ENCODE measurements at places on chromosomes 16 and 17.
A peak's percentile ranks its signal among the peaks of the same experiment; 100 is the strongest.

DNA sequence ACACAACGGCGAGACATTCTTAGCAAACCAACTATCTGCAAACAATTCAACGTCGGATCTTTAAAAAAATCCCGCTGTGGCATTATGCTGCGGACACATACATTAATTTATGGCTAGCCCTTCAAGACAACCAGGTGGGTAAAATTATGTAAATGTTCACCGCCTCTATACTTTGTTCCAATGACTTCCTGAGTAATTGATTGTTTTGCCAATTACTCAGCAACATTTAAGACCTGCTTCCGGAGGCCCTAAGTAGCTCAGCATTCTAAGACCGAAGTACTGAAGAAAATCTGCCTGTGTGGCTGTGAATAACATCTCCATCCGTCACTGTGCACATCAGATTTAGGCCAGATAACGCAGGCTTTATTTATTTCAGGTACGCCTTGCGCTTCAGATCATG, 23.3 kb downstream of the QPRT start:
- peak; percentile 23 for DNase-seq
- H3K36me3 ChIP-seq = no peaks in the 10 kb centered on the region
- H3K27ac ChIP-seq = peak overlapping the region; percentile 92

GRCh38 chr17:7355053-7355452, at the start of gene TMEM95:
Gene TMEM95 (plus strand): TSS chr17:7355156. CDS start chr17:7355205, 49 bp downstream.
- no peak for DNase-seq
- H3K4me3 ChIP-seq = no peak within 1 kb of the TSS
- H3K36me3 ChIP-seq = no peaks in the 10 kb centered on the region
- H3K27me3 ChIP-seq = peaks cover 4% of the 10 kb centered on the region
- H3K27ac ChIP-seq = no peak within 1 kb of the TSS

- no peak overlapping the region for H3K4me3 ChIP-seq
- no peak overlapping the region for H3K27ac ChIP-seq
- peaks cover under 1% of the 10 kb centered on the region for H3K27me3 ChIP-seq
Measured at GRCh38 chr17:55334285-55334684, 69.5 kb downstream of the HLF start.

DNA sequence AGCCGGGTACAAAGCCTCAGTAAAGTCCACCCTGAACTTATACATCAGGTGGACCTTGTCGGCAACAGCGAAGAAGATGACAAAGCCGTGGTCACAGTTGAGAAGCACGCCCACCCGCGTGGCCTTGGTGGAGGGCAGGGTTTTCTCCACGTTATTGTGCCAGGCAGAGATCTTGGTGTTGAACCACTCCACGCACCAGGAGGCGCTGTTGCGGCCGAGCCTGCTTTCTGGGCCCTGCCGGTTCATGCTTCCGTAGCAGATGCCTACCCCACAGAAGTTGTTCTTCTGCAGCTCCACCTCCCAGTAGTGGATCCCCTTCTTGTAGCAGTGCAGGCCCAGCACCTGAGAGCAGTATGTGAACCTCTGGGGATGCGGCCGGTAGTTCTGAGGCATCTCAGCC, 22.1 kb downstream of the TRIM25 start:
- H3K27ac ChIP-seq = no peak overlapping the region
- no peaks in the 10 kb centered on the region for H3K4me1 ChIP-seq
- no peak overlapping the region for H3K4me3 ChIP-seq
- peak; percentile 35 for DNase-seq

GRCh38 chr17:57968456-57968855, 13.2 kb upstream of the CUEDC1 start:
- no peak overlapping the region for H3K27ac ChIP-seq
- H3K27me3 ChIP-seq = peaks cover 7% of the 10 kb centered on the region
- no peaks in the 10 kb centered on the region for H3K36me3 ChIP-seq
- DNase-seq = no peak
- no peak overlapping the region for H3K4me3 ChIP-seq
- no peaks in the 10 kb centered on the region for H3K4me1 ChIP-seq

GRCh38 chr17:17237026-17237799, at the start of gene FLCN:
Gene FLCN (minus strand): TSS chr17:17237168. CDS start chr17:17228137, 9,031 bp downstream.
- DNase-seq = peak; percentile 93
- H3K36me3 ChIP-seq = peaks cover 7% of the 10 kb centered on the region
- H3K27ac ChIP-seq = peak within 1 kb of the TSS; percentile 94
- peaks cover 29% of the 10 kb centered on the region for H3K4me1 ChIP-seq
- peak within 1 kb of the TSS; percentile 86 for H3K4me3 ChIP-seq

- H3K27ac ChIP-seq = peak overlapping the region; percentile 93
- peaks cover 11% of the 10 kb centered on the region for H3K4me1 ChIP-seq
- no peak for DNase-seq
- peak overlapping the region; percentile 95 for H3K4me3 ChIP-seq
Measured at GRCh38 chr17:42833767-42834422, 698 bp downstream of the PSME3 start.

DNA sequence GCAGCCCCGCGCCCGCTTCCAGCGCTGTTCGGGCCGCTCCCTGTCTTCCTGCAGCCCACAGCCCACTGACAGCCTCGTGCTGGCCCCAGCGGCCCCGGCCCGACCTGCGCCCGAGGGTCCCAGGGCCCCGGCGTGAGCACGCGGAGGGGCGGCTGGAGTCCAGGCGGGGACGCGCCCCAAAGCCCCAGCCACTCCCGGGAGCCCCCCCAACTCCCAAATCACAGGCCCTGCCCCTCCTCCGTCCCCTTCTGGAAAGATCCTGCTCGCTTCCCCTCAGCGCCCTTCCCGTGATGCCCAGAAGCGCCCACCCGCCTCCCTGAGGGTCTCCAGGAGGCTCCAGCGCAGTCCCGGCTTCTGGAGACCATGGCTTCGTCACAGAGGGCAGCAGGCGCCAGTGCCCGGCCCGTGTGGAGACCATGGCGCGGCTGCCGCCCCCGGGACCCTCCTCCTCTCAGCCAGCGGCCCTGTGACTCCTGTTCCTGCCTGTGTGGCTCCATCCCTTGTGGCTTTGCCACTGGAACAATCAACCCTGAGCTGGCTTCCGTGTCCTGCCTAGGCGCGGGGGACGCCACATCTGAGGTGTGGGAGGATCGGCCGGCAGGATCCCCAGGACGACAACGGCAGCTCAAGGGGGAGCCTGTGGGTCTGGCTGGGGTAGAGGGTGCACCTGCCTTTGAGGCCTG, 3.9 kb downstream of the UTS2R start:
- no peak overlapping the region for H3K27ac ChIP-seq
- peaks cover 9% of the 10 kb centered on the region for H3K4me1 ChIP-seq
- H3K4me3 ChIP-seq = no peak overlapping the region
- no peaks in the 10 kb centered on the region for H3K36me3 ChIP-seq
- no peak for DNase-seq
- peaks cover 75% of the 10 kb centered on the region for H3K27me3 ChIP-seq

- H3K4me1 ChIP-seq = peaks cover 48% of the 10 kb centered on the region
- peak overlapping the region; percentile 99 for H3K27ac ChIP-seq
- no peaks in the 10 kb centered on the region for H3K27me3 ChIP-seq
- peak overlapping the region; percentile 83 for H3K4me3 ChIP-seq
Measured at GRCh38 chr17:40322358-40323315, 13.7 kb downstream of the RARA start.

DNA sequence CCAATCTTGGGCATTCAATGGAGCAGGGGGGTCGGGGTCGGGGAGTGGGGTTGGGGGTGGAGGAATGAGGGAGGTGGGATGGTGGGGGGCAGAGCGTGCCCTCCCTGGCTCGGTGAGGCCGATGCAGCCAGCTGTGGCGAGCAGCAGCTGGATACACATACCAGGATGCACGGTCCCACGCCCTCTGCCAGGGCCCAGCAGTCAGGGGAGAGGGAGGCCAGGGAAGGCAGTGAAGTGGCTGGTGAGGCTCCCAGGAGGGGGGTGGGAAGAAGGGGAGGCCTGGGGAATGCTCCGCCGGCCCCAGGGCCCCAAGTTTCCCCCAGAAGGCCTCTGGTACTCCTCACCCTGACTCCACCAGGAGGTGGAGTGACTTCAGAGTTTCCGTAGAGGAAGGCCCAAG, 77.6 kb upstream of the LHX1 start:
- no peak overlapping the region for H3K4me3 ChIP-seq
- H3K36me3 ChIP-seq = no peaks in the 10 kb centered on the region
- H3K4me1 ChIP-seq = no peaks in the 10 kb centered on the region

DNA sequence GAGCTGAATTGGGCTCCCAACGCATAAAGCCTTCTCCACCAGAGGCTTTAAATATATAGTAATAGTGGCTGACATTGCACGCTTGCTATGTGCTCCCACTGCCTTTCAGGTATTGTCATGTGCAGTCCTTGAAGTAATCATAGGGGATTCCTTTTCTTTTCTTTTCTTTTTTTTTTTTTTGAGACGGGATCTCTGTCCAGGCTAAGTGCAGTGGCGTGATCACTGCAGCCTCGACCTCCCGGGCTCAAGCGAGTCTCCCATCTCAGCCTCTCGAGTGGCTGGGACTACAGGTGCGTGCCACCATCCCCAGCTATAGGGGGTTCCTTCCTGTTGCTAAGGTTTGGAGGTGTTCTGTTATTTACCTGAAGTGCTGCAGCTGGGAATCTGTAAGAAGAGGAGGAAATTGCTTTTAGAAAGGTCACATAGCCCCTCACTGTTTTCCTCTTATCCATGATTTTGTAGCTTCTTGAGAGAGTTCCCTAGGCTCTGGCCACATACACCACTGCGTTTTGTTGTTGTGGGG, 845 bp downstream of the RPL27 start:
- peaks cover 27% of the 10 kb centered on the region for H3K4me1 ChIP-seq
- H3K27me3 ChIP-seq = no peaks in the 10 kb centered on the region
- peaks cover 44% of the 10 kb centered on the region for H3K36me3 ChIP-seq
- no peak for DNase-seq

GRCh38 chr16:26550111-26550610, 516.6 kb upstream of the C16orf82 start:
- H3K36me3 ChIP-seq = no peaks in the 10 kb centered on the region
- H3K27ac ChIP-seq = no peak overlapping the region
- DNase-seq = no peak
- H3K4me3 ChIP-seq = no peak overlapping the region

DNA sequence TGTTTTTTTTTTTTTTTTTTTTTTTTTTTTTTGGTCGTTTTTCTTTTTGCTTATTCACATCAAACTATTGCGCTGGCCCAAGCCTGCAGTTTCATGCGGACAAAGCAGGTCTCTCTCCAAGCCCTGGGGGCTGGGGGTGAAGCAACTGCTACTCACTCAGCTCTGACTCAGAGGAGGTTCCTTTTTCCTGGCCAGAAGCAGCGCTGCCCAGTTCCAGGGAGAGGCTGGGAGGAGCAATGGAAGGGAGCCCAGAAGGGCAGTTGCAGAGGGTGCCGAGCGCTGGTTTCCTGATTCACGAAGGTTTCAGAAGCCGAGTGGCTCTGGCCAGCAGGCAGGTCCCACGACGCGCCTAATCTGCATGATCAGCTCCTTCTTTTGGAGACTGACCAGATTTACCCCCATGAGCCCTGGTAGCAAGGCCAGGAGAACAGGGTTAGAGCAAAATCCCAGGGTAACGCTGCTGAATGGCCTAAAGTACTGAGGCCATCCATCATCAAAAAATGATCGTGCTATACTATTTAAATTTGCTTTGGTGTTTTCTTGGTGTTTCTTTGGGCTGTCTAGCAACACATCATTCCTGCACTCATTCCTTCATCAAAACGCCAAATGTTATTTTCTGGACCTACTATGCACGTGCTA, 144.7 kb upstream of the SOX9 start:
- no peak for DNase-seq
- no peak overlapping the region for H3K27ac ChIP-seq
- no peak overlapping the region for H3K4me3 ChIP-seq

DNA sequence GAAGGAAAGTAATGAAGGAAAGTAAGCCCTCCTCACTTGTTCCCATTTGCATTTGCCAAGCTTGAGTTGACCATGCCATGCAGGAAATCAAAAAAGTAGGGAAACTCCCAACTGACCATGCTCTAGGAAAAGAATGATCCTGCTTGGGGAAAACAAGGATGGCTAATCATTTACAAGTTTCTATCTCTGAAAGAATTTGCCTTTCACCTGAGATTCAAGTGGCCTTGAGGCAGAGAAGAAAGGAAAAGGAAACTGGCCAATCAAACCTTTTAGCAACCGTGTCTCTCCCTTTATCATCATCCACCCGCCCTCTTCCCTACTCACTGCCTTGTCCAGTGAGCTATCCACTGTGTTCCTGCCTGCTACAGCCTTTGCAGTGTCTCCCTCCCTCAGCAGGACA, 757.2 kb upstream of the SOX9 start:
- no peak overlapping the region for H3K4me3 ChIP-seq
- no peaks in the 10 kb centered on the region for H3K36me3 ChIP-seq
- H3K4me1 ChIP-seq = no peaks in the 10 kb centered on the region
- no peaks in the 10 kb centered on the region for H3K27me3 ChIP-seq
- DNase-seq = no peak
- H3K27ac ChIP-seq = no peak overlapping the region

DNA sequence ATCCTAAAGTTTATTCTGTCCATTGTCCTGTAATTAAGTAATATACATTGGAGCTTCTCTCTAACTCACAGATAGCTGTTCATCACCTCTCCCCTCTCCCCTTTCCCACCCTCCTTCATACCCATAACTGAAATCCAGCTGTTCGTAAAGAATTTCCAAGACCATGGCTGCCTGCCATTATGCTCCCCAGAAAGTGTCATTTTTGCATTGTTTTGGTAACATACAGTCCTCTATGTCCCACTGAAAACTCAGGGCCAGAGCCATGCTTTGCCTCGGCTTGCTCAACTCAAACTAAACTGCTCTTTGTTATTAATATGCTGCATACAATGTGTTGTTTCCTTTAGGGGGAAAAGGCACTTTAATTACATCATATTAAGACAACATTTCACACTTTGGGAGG, 132.0 kb downstream of the MRTFB start:
- H3K27me3 ChIP-seq = no peaks in the 10 kb centered on the region
- DNase-seq = no peak
- H3K27ac ChIP-seq = no peak overlapping the region
- H3K36me3 ChIP-seq = no peaks in the 10 kb centered on the region
- H3K4me3 ChIP-seq = no peak overlapping the region

GRCh38 chr17:4509923-4510617, 11.4 kb downstream of the SPNS2 start:
- H3K4me1 ChIP-seq = peaks cover 18% of the 10 kb centered on the region
- no peak overlapping the region for H3K4me3 ChIP-seq
- DNase-seq = no peak
- H3K27me3 ChIP-seq = no peaks in the 10 kb centered on the region

- H3K27me3 ChIP-seq = no peaks in the 10 kb centered on the region
- no peak for DNase-seq
- no peaks in the 10 kb centered on the region for H3K4me1 ChIP-seq
- no peak overlapping the region for H3K27ac ChIP-seq
Measured at GRCh38 chr16:6059671-6060070, 962.1 kb upstream of the EEF2KMT start.

GRCh38 chr16:11675561-11676511, 7.6 kb downstream of the SNN start:
- no peak overlapping the region for H3K27ac ChIP-seq
- H3K4me3 ChIP-seq = no peak overlapping the region
- peaks cover 59% of the 10 kb centered on the region for H3K4me1 ChIP-seq

- no peak for DNase-seq
- H3K36me3 ChIP-seq = no peaks in the 10 kb centered on the region
- no peak overlapping the region for H3K27ac ChIP-seq
Measured at GRCh38 chr17:80257716-80258213, 2.9 kb upstream of the RNF213 start.

DNA sequence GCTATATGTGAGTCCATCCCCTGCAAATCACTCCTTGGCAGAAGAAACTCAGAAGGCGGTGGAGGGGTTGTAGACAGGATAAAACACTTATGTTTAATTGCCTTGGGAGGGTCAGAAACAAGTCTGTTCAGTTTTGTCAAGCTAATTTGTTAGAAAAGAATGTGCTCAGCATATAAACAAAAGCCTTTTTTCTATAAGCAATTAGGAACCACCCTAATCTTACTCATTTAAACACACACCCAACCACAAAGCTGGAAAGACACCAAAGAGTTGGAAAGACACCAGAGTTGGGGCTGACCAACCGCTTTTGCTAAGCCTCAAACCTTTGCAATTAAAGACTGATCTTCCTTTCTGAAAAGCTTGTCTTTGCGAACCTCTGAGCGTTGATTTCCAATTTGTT, 439.2 kb upstream of the ERCC4 start:
- H3K4me3 ChIP-seq = no peak overlapping the region
- no peak for DNase-seq
- H3K27ac ChIP-seq = no peak overlapping the region
- no peaks in the 10 kb centered on the region for H3K4me1 ChIP-seq
